ENCODE measurements at places on chromosomes 16 and 17. TPM values are rescaled to one million over a fixed set of nuclear protein-coding genes. Genes with fewer than 3 reads are reported as not detected.

GRCh38 chr17:66790501-66791061 lies 44.3 kb upstream of the CACNG5 start:
- no peak overlapping the region for H3K27ac ChIP-seq
- H3K27me3 ChIP-seq = no peaks in the 10 kb centered on the region
- DNase-seq = no peak
- no peak overlapping the region for H3K4me3 ChIP-seq
- peaks cover 5% of the 10 kb centered on the region for H3K4me1 ChIP-seq

DNA sequence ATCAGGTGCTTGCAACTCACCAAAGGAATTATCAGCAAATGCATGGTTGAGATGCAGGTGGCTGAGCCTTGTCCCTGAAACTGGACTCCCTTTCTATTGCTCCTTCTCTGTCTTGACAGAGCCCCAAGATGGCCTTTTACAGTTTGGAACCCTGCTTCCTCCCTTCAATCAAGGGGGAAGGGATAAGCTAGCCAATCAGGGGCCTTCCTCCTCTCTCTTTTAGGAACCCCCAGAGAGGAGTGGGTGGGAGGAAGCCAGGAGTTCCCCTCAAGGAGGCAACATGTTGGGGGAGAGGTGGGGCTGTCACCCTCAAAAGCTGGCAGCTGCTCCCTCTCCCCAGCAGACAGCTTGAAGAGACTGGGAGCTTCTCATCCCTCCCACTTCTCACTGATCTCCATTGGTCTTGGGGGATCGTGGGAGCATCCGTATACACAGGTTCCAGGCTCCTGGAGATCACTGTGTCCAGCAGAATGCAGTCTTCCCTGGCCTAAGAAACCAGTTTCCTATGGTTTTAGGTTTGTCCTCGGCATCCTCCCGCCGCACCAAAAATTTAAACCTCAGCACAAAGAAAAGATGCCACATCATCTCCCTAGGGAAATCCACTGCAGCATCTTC lies 7.2 kb downstream of the RASL10B start:
- H3K36me3 ChIP-seq = no peaks in the 10 kb centered on the region
- peaks cover 26% of the 10 kb centered on the region for H3K27me3 ChIP-seq
- H3K4me1 ChIP-seq = no peaks in the 10 kb centered on the region
- no peak overlapping the region for H3K27ac ChIP-seq
- DNase-seq = no peak

Gene CACNG1
- total RNA-seq = not detected

DNA sequence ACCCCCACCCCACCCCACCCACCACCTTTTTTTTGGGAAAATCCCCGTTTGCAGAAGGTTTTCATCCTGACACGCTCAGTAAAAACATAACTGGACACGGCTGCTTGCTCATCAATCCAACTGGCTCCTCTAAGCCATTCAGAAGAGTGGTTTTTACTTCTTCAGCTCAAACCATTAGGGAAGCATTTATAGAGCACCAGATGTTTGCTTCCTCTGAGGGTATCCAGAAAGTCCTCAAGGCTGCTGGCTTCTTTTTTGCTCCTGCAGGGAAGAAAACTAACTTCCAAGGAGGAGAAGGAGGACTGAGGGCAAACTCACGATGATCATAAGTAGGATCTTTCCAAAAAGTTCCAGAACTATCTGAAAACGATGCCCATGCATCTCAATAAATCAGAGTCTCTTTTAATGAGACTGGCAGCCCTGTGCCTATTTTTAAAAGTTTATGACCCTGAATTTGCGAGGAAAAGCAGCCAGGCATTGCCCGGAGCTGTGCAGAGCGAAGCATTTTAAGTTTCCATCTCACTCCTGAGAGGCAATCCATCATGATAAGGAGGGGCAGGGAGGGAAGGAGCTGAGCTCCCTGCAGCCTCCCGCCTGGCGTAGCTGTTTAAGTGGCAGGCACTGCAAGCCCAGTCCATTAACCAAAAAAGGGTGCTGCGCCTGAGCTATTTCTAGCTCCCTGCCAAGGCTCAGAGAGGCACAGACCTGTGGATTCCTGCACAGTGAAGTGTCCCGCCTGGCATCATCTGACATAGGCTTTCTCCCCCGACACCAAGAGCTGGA lies 146.3 kb upstream of the FOXF1 start:
- peaks cover 7% of the 10 kb centered on the region for H3K27me3 ChIP-seq
- H3K4me1 ChIP-seq = no peaks in the 10 kb centered on the region
- H3K27ac ChIP-seq = no peak overlapping the region
- H3K36me3 ChIP-seq = no peaks in the 10 kb centered on the region
- H3K4me3 ChIP-seq = no peak overlapping the region

DNA sequence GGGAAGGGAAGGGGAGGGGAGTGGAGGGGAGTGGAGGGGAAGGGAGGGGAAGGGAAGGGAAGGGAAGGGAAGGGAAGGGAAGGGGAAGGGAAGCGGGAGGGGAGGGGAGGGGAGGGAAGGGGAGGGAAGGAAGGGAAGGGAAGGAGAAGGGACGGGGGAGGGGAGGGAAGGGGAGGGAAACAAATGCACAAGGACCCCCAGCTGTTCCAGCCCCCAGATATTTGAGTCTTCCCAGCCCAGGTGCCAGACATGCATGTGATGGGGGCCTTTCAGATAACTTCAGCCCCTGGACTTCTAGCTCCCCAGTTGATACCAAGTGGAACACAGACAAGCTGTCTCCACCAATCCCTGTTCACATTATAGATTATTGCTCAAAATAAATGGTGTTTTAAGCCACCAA lies 14.7 kb upstream of the KDM8 start:
- no peak for DNase-seq
- no peak overlapping the region for H3K4me3 ChIP-seq
- H3K4me1 ChIP-seq = peaks cover 7% of the 10 kb centered on the region
- no peak overlapping the region for H3K27ac ChIP-seq
- H3K27me3 ChIP-seq = no peaks in the 10 kb centered on the region

DNA sequence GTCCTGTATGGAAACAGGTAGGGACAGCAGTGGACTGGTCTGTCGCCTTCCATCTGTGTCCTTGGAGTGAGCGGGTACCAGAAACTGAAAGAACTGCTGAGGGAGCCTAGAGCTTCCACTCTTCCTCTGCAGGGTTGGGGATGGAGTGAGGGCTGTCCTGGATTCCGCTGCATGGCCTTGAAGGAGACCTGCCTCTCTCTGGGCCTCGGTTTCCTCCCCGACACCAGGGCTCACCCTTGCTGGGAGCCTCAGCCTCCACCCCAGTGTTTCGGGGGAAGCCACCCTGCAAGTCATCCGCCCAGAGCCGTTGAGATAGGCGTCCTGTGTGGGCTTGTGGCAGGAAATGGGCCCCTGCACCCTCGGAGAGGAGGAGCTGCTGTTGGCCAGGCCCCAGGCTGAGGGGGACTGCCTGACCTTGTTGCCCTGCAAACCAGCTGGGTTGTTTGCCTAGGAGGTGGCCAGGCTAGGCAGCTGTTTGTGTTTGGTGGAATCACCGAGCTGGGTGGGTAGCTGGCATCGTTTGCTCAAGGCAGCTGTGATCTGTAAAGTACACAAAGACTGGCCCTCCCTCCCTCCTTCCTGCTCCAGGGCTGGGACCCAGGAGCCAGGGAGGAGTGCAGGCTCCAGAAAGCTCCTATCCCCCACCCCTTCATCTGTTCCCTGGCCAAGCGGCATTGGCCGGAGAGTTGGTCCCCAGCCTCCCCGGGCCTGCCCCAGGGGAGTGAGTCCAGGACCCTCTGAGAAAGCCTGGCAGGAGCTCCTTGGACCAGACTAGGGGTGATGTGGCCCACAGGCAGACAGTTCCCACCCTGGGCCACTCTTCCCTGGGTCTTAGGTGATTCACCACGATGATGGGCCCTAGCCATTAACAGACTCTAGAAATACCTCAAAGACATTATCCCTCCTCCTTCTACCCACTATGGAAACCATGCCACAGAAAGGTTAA lies 1.3 kb downstream of the RAB37 start:
- H3K4me3 ChIP-seq = peak overlapping the region; percentile 89
- peak; percentile 77 for DNase-seq
- peaks cover 7% of the 10 kb centered on the region for H3K36me3 ChIP-seq
- H3K27me3 ChIP-seq = peaks cover 4% of the 10 kb centered on the region

- no peak overlapping the region for H3K4me3 ChIP-seq
- DNase-seq = no peak
- no peak overlapping the region for H3K27ac ChIP-seq
Measured at GRCh38 chr16:4852221-4852872, 5.1 kb downstream of the UBN1 start.

DNA sequence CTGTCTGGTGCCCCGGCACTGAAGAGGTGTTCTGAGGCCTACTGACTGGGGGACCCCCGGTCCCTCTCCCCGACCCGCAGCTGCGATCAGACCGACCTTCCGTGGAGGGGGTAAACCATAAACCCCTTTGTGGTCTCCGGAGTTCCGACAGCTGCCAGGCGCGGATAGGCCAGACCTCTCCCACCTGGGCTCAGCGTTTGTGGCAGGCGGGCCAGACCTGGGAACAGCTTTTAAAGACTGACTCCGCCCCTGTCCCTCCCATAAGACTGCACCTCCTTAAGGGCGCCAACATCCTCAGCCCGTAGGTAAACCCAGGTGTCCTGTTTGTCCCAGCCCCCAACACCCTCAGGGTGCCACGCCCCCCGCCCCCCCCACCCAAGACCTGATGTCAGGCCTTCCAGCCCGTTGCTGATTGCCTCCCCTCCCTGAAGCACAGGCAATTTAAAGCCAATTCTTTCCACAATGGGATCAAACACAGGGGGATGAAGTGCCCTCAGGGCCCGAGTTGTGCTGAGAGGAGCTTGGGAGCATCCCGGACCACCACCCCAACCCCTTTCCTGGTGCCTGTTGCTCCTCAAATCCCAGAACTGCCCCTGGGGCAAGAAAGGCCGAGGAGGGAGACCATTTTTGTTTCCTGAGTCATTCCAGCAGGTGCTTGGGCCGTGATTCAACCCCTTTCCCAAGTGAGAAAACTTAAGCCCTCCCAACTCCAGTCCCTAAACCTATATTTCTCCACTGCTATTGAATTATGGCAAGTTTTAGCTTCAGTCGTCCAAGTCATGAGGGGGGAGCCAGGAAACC lies at the start of gene SOX15:
TSS of gene SOX15 (minus strand) at position 204 of the 801 bp plus-strand sequence. CDS start 418 bp downstream, outside the sequence.
- no peak within 1 kb of the TSS for H3K27ac ChIP-seq
- H3K4me3 ChIP-seq = no peak within 1 kb of the TSS
- H3K27me3 ChIP-seq = no peaks in the 10 kb centered on the region
- H3K36me3 ChIP-seq = peaks cover 44% of the 10 kb centered on the region
- peaks cover 8% of the 10 kb centered on the region for H3K4me1 ChIP-seq

GRCh38 chr17:82072827-82073226 lies 7.2 kb upstream of the DUS1L start:
- no peaks in the 10 kb centered on the region for H3K36me3 ChIP-seq
- H3K27me3 ChIP-seq = peaks cover 7% of the 10 kb centered on the region
- no peak overlapping the region for H3K27ac ChIP-seq

GRCh38 chr17:40307001-40307730 lies 1.8 kb upstream of the RARA start:
- no peak overlapping the region for H3K27ac ChIP-seq
- H3K36me3 ChIP-seq = peaks cover 14% of the 10 kb centered on the region
- H3K4me1 ChIP-seq = peaks cover 22% of the 10 kb centered on the region
- no peak for DNase-seq
- H3K27me3 ChIP-seq = no peaks in the 10 kb centered on the region
- H3K4me3 ChIP-seq = no peak overlapping the region

DNA sequence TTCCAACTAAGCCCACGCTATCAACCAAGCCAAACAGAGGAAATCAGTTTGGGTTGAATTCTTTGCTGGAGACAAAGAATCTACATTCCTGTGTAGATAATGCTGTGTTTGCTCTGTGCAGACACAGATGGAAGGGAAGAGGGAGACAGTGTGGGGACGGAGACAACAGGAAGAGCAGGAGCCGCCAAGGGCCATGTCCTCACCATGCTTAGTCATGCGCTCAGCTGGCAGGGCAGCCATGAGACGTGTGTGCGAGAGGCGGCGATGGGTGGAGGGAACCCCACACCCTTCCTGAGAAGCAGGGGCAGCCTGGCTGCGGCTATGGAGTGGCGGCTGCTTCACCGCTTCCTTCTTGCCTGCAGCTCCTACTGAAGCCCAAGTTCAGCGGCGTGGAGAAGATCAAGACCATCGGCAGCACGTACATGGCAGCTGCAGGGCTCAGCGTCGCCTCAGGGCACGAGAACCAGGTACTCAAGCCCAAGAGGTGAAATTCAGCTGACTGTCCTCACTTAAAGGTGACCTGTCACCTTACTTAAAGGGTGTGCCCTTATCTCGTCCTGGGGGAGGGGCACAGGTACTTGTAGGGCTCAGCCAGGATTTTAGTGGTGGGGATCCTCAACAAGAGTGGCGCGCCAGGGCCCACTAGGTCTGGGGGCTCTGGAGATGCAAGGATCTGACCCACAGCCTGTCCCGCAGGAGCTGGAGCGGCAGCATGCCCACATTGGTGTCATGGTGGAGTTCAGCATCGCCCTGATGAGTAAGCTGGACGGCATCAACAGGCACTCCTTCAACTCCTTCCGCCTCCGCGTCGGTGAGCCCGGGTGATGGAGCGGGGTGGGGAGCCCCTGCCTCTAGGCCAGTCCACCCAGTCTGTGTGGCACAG lies 47.5 kb downstream of the ADCY7 start:
- H3K27ac ChIP-seq = peak overlapping the region; percentile 93
- H3K4me3 ChIP-seq = peak overlapping the region; percentile 65
- peaks cover 47% of the 10 kb centered on the region for H3K36me3 ChIP-seq
- peaks cover 25% of the 10 kb centered on the region for H3K4me1 ChIP-seq

Gene STAT5B
- 191 TPM for total RNA-seq

DNA sequence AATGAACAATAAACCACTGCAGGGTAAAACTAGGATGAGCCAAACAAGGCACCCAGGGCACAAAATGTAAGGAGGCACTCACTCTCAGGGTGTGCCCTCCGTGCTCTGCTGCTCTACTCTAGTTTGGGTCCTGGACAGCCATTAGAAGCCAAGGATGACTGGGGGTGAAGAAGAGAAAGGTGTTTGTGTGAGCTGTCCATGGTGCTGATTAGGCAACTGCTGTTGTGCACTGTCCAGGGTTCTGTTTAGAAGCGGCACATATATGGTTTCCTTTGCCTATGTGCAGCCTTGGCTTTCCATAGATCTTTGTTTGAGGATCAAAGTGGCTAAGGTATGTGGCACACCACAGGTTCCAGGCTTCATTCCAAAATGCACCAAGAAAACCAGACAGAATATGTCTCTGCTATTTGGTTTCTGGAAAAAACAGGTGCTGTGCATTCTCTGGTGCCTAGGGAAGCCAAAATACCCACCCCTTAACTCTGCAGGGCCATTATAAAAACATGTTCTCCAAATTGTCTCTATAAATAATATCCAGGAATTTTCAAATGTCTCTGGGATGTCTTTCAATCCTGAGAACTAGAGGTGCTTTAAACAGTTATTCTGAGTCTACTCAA lies 123.5 kb downstream of the CBLN1 start:
- no peak for DNase-seq
- no peaks in the 10 kb centered on the region for H3K36me3 ChIP-seq
- H3K27ac ChIP-seq = no peak overlapping the region

Gene ANKFN1
- not detected for total RNA-seq

GRCh38 chr17:57234061-57234738 lies 22.1 kb upstream of the MSI2 start:
- H3K27ac ChIP-seq = no peak overlapping the region
- H3K4me3 ChIP-seq = no peak overlapping the region
- no peaks in the 10 kb centered on the region for H3K4me1 ChIP-seq
- peaks cover 23% of the 10 kb centered on the region for H3K27me3 ChIP-seq

Gene NLRC3
- 21.8 TPM for total RNA-seq

- no peak for DNase-seq
- peaks cover 56% of the 10 kb centered on the region for H3K4me1 ChIP-seq
- peak overlapping the region; percentile 84 for H3K27ac ChIP-seq
- H3K36me3 ChIP-seq = no peaks in the 10 kb centered on the region
- H3K27me3 ChIP-seq = no peaks in the 10 kb centered on the region
Measured at GRCh38 chr17:73592501-73592961, 51.7 kb downstream of the SDK2 start.
